ENCODE measurements at places on chromosomes 5 and 9. TPM values are rescaled to one million over a fixed set of nuclear protein-coding genes. Genes with fewer than 3 reads are reported as not detected.

GRCh38 chr9:31005086-31005665 is 1379.3 kb upstream of the ACO1 start:
- H3K4me1 ChIP-seq, result no peaks in the 10 kb centered on the region
- no peak for DNase-seq
- no peak overlapping the region for H3K27ac ChIP-seq
- H3K36me3 ChIP-seq, result no peaks in the 10 kb centered on the region
- H3K4me3 ChIP-seq, result no peak overlapping the region

DNA sequence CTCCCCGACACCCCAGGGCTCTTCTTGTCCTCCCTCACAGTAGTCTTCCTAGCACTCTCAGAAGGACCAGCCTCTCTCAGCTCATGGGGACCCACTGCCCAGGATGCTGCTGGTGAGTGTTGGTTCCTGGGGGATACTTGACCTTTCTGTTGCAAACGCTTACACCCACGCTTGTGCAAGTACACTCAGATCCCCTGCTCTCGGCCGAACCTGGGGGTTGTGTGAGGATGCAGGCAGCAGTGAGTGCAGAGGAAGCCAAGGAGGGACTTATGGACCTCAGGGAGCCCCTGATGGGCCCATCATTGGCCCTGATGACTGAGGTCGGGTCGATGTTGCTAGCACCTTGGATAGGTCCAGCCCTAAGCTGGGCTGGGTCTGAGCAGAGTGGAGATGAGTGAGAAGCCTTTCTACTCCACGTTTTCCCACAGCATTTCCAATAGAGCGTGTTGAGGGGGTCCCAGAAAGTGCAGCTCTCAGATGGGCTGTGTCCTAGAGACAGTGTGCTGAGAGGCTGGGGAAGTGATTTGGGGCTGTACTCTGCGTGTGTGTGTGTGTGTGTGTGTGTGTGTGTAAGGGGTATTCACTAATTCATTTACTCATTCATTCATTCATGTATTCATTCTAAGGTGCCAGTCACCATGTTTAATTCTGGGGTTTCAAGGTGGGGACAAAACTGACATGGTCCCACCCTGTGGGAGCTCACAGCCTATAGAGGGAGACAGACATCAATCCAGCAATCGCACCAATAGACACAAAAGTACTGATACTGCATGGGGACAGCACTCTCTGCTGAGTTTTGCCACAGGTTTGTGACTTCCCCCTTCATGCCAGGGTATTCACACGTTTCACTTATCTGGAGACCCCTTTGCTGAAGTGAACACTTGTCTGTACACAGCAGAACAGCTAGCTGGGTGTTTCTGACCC is 25.2 kb upstream of the PITX1 start:
- peaks cover 67% of the 10 kb centered on the region for H3K27me3 ChIP-seq
- H3K4me1 ChIP-seq, result no peaks in the 10 kb centered on the region
- peak; percentile 66 for DNase-seq
- H3K27ac ChIP-seq, result no peak overlapping the region

- no peak overlapping the region for H3K4me3 ChIP-seq
- H3K4me1 ChIP-seq, result peaks cover 47% of the 10 kb centered on the region
- H3K36me3 ChIP-seq, result no peaks in the 10 kb centered on the region
These were observed 10.4 kb downstream of the UBE2D2 start for GRCh38 chr5:139571543-139571942.

GRCh38 chr5:153880106-153880505 is 158.6 kb downstream of the FAM114A2 start:
- H3K27me3 ChIP-seq, result no peaks in the 10 kb centered on the region
- no peak for DNase-seq
- H3K4me3 ChIP-seq, result no peak overlapping the region

- H3K36me3 ChIP-seq, result no peaks in the 10 kb centered on the region
- peaks cover 3% of the 10 kb centered on the region for H3K27me3 ChIP-seq
- no peak overlapping the region for H3K27ac ChIP-seq
- DNase-seq, result no peak
- H3K4me3 ChIP-seq, result no peak overlapping the region
These were observed 11.9 kb downstream of the OTULINL start for GRCh38 chr5:14593326-14594021.

GRCh38 chr5:75058986-75059535 is 6.7 kb upstream of the GCNT4 start:
- H3K27me3 ChIP-seq, result no peaks in the 10 kb centered on the region
- no peaks in the 10 kb centered on the region for H3K36me3 ChIP-seq
- H3K4me1 ChIP-seq, result peaks cover 22% of the 10 kb centered on the region
- H3K4me3 ChIP-seq, result no peak overlapping the region
- H3K27ac ChIP-seq, result no peak overlapping the region
- no peak for DNase-seq

GRCh38 chr5:134439210-134439654 is 27.6 kb upstream of the CDKN2AIPNL start:
- H3K36me3 ChIP-seq, result no peaks in the 10 kb centered on the region
- no peak overlapping the region for H3K4me3 ChIP-seq
- no peak for DNase-seq
- no peaks in the 10 kb centered on the region for H3K27me3 ChIP-seq

DNA sequence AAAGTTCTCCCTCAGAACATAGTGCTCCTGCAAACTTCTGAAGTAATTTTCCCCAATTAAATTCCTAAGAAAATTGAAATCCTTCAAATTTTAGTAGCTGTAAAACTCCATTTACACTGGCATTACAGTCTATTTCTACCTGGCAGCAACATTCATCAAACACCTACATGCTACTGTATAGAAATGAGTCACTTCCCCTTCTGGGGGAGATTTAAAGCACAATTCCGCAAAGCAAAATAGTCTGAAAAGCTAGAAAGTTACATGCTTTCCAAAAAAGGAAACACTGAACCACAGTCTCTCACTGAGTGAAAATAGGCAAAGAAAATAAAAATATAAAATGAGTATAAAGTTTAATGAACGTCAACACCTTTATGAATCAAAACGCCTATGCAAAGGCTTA is 43.3 kb downstream of the MCTP1 start:
- no peak for DNase-seq
- H3K27ac ChIP-seq, result no peak overlapping the region
- H3K4me3 ChIP-seq, result no peak overlapping the region
- peaks cover 39% of the 10 kb centered on the region for H3K27me3 ChIP-seq
- H3K36me3 ChIP-seq, result no peaks in the 10 kb centered on the region

AGGF1 gene
- total RNA-seq, result 17.3 TPM

SLC34A1 gene
- total RNA-seq, result not detected

LCN1 gene
- 0.60 TPM for total RNA-seq
